ENCODE measurements at places on chromosomes 6 and 20.

DNA sequence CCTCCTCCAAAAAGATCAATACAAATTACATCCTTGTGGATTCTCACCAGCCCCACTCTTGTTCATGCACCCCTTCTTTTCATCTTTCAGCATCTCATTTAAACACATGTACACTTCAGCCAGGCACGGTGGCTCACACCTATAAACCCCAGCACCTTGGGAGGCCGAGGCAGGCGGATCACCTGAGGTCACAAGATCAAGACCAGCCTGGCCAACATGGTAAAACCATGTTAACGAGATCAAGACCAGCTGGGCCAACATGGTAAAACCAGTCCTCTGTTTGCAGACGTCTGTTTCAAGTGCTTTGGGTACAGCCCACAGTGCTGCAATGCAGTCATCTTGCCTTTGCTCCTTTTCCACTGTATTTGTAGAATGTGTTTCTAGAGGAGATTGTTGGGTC lies 45.3 kb downstream of the ZMYND8 start:
- no peak for DNase-seq

DNA sequence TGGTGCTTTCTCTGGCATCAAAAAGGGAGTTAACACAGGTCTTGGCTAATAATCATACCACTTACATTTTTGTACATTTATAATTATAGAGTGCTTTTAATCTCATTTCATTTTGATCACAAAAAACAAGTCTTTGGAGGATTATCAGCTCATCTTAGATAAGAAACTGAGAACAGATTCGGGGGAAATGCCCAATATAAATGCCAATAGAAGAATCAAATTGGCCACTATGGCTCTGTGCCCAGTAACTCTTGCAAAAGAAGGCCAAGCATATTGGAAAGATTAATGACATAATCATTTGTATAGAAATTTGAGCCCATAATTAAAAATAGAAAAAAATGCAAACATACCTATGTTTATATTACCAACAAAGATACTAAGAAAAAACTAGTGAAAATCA lies 42.5 kb downstream of the IPCEF1 start:
- no peak for DNase-seq

- no peak for DNase-seq
Observed at GRCh38 chr6:11712760-11713159, 65.8 kb downstream of the ADTRP start.

GRCh38 chr6:122995921-122996793 lies at the start of gene CLVS2:
CLVS2 (plus strand) TSS chr6:122996235; CDS start chr6:122997778, 1,543 bp downstream.
- no peak for DNase-seq

- no peak for DNase-seq
Observed at GRCh38 chr20:24998121-24998520, 5.6 kb upstream of the APMAP start.

GRCh38 chr6:121880831-121881230 lies 445.4 kb downstream of the GJA1 start:
- DNase-seq = no peak

DNA sequence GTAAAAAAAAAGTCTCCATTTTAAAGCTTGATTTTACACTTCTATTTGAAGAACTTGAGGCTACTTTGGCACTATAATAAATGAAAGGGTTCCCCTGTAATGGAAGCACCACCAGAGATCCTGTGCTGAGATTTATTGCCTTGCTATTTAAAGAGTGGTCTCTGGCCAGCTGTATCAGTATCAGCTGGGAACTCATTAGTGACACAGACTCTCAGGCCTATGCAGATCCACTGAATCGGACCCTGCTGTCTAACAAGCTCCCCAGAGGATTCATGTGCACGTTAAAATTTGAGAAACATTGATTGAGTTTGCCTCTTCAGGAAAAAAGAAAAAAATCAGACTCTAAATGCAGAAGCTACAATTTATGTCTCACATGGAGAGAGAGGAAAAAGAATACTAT lies 299.9 kb upstream of the BMP2 start:
- DNase-seq = no peak

GRCh38 chr6:37483917-37484785 lies 15.5 kb downstream of the CCDC167 start:
- no peak for DNase-seq

Data from Panc1 (cell line).